Activated CD4-positive, alpha-beta memory T cell treated with anti-CD3 and anti-CD28 coated beads, Interleukin-2, amount 10 ng/mL, durations not matched to agents 7 days and 5 days (primary cell): ENCODE measurements at places on chromosomes 4 and X. TPM values are rescaled to one million over a fixed set of nuclear protein-coding genes. Genes with fewer than 3 reads are reported as not detected.

- DNase-seq = no peak
Measured at GRCh38 chrX:57583477-57583876, 8.3 kb upstream of the ZXDB start.

DNA sequence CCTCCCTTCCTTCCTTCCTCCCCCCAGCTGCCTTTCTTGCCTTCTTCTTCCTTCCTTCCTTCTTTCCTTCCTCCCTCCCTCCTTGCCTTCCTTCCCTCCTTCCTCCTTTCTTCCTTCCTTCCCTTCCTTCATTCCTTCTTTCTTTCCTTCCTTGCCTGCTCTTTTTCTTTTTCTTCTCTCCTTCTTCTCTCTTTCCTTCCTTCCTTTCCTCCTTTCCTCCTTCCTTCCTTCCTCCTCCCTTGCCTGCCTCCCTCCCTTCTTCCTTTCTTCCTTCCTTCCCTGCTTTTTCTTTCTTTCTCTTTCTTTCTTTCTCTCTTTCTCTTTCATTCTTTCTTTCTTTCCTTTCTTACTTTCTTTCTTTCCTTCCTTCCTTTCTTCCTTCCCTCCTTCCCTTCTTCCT, 49.1 kb downstream of the STK32B start:
- no peak for DNase-seq

GRCh38 chr4:39231660-39232059, 49.3 kb downstream of the WDR19 start:
- no peak for DNase-seq

Gene ADH7
- total RNA-seq = not detected

Gene S100G
- not detected for total RNA-seq
